NCI-H146 (cell line): ENCODE measurements at places on chromosomes 3 and 15.

DNA sequence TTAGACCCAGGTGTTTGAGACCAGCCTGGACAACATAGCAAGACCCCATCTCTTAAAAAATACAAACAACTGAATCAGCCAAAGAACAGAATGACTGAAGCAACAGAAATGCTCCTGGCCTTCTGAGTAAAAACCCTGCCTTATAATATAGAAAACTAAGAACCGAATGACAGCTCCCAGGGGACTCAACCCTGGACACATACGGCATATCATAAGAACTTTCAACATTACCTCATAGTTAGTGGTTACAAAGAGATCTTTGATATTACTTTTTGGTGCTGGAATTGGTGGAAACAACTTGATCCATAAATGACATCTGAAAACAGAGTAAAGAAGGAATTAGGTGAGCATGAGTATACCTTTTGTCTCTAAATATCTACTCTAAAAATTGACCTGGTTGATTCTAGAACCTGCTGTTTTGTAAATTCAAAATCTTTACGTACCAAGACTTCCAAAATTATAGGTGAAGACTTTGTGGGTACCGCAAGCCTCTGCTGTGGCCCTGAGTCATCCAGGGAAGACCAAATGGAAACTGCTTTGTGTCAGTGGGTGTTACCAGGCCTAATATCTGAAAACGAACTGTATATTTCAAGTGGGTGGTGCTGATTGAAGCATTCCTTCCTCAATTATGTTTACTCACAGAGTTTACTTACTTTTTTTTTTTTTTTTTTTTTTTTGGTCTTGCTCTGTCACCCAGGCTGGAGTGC is 35.5 kb downstream of the IL5RA start:
- no peak for DNase-seq

GRCh38 chr3:98580401-98581386 is 12.7 kb downstream of the CPOX start:
- DNase-seq, result no peak

DNA sequence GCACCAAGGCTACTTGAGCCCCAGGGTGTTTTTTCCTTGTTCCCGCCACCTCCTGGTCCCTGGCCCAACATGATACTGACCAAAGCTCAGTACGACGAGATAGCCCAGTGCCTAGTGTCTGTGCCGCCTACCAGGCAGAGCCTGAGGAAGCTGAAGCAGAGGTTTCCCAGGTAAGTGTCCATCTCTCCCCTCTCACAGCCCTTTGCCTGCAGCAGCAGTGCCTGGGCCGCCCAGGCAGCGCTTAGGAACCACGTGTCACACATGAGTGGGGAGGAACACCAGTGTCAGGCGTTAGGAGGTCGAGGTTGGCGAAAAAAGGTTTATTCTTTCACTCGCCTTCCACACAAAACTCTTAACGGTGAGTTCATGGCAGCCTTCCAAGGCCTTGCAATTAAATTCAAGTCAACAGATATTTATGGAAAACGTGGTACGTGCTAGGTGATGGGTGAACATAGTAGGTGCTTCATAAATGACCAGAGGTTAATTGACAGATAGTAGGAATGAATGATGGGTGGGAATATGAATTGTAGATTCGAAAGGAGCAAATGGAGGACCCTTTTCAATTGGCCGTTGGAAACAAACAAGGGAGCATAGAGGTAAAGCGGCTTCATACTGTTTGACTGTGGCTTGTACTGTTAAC is 486 bp downstream of the CDIN1 start:
- DNase-seq, result peak; percentile 72

GRCh38 chr3:123583561-123583960 is 1.3 kb downstream of the HACD2 start:
- no peak for DNase-seq

DNA sequence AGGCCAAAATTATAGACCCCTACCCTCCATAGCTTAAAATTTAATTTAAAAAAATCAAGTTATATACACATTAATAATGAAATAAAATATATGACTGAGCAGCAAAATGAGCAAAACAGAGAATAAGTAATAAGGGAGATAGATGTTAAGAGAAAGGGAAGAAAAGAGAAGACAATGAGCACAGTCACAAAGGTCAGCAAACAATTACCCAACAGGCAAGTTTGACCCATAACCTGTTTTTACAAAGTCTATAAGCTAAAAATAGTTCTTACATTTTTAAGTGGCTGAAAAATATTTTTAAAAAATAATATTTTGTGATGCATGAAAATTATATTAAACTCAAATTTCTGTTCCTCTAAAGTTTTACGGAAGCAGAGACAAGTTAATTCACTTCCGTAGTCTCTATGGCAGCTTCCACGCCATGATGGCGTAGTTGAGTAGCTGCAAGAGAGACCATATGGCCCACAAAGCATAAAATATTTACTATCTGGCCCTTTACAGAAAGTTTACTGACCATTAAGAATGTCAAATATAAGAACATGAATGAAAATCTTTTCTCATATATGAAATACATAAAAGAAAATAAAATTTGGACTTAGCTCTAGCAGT is 47.5 kb downstream of the ACAP2 start:
- no peak for DNase-seq
